GOT3 (cell line): ENCODE measurements at places on chromosomes 7 and 10.
A peak's percentile ranks its signal among the peaks of the same experiment; 100 is the strongest.

- DNase-seq = peak; percentile 30
These were observed 62.8 kb upstream of the FAM20C start for GRCh38 chr7:129366-130221.

DNA sequence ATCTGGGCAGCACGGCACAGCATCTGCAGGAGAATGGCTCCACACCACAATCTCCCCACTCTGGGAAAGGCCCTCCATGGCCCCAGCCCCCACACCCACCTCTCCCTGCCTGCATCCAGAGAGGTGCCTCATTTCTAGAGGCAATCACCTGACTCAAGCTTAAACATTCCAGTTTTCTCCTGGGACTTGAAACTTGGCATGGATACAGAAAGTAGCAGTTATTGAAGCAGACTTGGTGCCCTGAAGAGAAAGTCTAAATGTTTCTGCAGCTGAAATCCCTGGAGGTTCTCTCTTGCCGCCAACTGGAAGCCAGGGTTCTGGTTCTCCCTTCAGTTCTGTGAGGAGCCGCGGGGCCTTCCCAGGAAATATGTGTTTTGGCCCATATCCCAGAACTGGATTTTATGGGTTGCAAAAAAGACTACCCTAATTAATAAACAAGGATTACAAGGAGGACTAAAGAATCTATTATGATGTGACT lies 122.8 kb downstream of the SKIDA1 start:
- no peak for DNase-seq

- no peak for DNase-seq
These were observed 225.5 kb downstream of the DOCK4 start for GRCh38 chr7:111980725-111981124.

- DNase-seq = no peak
These were observed 76.6 kb upstream of the TNRC18 start for GRCh38 chr7:5500056-5500776.

DNA sequence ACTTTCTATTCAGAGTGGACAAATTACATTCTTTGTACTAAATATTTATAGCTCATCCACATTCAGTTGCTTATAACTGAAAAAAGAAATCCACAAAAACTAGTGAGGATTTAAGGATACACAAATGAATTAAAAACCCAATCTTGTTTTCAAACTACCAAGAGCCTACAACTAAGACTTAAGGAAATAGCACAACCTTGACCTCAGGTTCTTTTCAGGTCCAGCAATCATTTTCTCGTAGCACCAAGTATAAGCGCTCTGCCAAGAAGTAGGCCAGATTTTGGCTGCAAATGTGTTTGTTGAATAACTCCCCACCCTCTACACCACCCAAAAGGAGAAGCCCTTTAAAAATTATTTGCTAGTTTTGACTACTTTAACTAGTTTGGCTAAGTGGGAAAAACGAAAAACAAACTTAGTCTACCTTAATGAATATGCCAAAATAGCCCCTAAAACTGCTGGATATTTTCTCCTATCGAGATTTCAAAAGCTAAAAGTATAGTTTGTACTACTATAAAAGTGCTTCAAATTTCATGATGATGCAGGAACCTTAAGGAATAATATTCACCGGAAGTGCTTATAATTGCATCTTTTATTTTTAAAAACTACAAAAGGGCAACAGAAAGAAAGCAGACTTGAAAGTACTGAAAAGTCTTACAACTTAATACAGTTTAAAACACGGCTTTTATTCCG lies 2.7 kb upstream of the KMT2E start:
- DNase-seq = no peak
